ENCODE measurements at places on chromosomes 4 and X.
A peak's percentile ranks its signal among the peaks of the same experiment; 100 is the strongest.

GRCh38 chr4:36278789-36279188 is 2.6 kb upstream of the DTHD1 start:
- no peak for DNase-seq

DNA sequence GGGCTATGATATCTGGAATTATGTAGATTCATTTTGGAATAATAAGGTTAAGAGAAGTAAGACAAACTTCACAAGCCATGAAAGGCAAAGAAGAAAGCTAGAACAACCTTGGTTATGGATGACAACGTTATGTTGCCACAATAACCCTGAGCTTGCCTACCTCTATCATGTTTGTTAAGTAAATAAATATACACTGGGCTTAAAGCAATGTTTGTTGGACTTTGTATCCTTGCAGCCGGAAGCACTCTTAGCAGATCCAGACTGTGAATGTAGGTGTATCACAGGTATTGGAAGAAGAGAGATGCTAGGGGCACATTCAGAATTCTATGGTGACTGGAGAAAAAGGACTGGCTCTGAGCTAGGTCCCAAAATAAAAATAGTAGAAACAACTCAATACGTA is 214.4 kb downstream of the HS3ST1 start:
- DNase-seq: no peak

DNA sequence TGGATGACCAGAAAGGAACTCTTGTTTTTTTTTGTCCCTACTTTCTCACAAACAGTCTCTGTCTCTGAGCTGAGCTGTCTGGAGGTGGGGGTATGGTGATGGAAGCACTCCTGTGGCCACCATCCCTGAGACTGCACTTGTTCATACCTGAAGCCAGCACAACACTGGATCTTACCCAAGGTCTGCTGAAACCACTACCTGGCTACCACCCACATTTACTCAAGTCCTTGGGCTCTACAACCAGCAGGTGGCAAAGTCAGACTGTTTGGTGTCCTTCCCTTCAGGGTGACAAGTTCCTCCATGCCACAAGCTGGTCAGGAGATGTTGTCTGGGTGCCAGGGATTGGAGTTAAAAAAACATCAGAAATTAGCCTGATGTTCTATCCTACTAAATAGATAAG is 89.7 kb downstream of the NEXMIF start:
- DNase-seq: peak; percentile 51

DNA sequence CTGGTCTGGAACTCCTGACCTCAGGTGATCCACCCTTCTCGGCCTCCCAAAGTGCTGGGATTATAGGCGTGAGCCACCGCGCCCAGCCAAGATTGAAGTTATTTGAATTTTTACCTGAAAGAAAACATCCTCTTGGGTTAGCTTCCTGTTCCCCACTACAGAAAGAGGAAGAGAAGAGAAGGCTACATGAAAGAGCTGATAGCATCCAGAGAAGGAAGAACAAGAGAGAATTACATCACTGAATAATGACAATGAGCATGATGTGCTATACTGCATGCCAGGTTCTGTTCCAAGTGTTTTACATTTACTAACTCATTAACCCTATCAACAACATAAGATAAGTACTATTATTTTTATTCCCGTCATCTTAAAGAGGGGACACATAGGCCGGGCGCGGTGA is 11.5 kb upstream of the TBC1D1 start:
- DNase-seq: no peak

DNA sequence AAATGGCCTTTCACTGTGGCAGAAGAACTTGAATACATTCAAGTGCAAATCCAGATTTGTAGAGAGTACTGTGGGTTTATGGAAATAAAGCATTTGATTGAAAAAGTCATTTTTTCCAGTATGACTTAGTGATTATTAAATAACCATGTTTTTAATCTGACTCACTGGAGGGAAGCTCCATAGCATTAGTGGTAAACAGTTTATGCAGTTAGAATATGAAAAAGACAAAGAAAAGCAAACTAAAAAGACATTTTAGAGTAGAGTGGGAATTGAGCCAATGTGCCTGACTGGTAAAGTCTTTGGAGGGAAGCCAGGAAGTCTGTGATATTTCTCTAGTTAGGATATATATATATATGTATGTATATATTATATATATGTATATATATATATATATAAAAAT is 53.4 kb downstream of the FAT4 start:
- DNase-seq: no peak

DNA sequence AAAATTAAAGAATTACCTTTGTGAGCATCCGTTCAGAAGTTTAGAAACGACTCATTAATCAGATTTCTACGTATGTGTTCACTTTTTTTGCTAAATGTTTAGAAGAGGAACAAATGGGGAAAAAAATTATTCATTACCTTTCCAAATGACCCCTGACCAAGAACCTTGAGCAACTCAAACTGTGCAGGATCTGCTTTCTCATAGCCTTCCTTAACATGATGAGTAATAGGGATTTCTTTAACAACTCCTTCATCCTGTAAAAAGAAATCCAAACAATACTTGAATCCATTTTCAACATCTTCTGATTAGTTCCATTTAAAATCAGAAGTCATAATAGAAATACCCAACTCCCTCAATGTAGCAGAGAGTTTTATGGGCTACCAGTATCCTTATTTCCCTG is 32.1 kb downstream of the RPS6KA6 start:
- DNase-seq: no peak

DNA sequence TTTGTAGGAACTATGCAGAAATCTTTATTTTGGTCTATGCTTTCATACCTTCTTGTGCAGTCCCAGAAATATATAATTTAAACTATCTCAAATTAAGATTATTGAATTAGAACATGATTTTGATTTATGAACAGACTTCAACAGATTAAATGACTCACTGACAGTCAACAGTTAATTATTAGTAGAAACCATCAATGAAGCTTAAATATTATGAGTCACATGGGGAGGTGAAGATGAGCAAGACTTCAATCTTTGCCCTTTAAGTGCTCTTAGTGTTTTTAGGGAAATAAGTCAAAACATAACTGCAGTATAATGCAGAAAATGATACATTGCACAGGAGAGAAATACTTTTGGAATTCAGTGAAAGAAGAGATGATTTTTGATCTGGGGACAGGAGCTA is 81.5 kb upstream of the BMP3 start:
- DNase-seq: no peak

DNA sequence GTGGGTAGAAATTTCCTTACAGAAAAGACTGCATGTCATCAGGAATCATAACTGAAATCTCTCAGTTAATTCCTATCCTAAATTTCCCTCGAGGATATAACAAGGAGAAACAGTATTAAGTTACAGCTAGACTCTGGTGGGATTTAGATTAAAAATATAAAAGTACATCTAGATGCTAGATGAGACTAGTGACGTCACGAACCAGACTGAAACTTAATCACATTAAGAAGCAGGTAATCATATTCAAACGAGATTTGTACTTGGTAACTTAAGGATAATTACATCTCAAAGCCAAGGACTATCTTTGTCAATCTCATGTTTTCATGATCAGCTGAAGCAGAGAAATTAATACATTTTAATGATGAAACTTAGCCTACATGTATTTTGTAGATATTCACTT is 130.6 kb downstream of the MTNR1A start:
- no peak for DNase-seq

- no peak for DNase-seq
Measured at GRCh38 chr4:100041646-100042045, 91.6 kb upstream of the H2AZ1 start.

GRCh38 chr4:14528918-14529317 is 473.4 kb upstream of the CPEB2 start:
- no peak for DNase-seq

DNA sequence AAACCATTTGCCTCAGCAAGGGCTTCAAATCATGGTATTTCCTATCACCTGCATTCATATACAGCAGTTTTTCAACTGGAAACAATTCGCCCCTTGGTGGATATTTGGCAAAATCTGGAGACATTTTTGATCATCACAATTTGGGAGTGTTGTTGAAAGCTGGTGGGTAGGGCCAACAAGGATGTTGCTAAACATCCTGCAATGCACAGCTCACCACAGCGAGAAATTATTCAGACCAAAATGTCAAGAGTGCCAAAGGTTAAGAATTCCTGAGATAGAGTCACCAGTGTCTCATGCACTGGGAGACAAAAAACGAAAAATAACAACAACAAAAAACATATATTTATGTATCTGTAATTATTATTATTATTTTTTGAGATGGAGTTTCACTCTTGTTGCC is 435.2 kb upstream of the CTSO start:
- DNase-seq: no peak

- no peak for DNase-seq
Measured at GRCh38 chrX:138691186-138691585, 20.3 kb downstream of the FGF13 start.

- DNase-seq: no peak
Measured at GRCh38 chr4:169114341-169114974, 104.4 kb upstream of the CBR4 start.

- DNase-seq: no peak
Measured at GRCh38 chr4:16659694-16660093, 238.8 kb downstream of the LDB2 start.

- DNase-seq: no peak
Measured at GRCh38 chrX:134821901-134822300, 163.6 kb upstream of the PLAC1 start.

DNA sequence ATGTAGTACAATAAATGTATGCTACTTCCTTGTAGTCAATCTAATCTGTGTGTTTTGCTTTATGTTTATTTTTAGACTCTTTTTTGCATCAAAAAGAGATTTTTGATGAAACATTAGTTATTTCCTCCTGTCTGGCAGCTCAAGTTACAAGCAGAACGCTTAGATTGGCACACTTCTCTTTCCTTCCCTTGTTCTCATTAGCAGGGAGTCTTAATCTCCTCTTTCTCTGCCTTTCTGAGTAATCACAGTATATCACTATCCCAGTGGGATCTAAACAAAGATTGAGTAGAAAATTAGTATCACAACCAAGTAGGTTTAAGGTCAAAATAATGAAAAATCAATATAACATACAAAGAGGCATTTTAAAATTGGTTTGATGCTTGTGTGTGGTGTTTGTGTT is 1192.6 kb downstream of the C4orf33 start:
- DNase-seq: no peak

DNA sequence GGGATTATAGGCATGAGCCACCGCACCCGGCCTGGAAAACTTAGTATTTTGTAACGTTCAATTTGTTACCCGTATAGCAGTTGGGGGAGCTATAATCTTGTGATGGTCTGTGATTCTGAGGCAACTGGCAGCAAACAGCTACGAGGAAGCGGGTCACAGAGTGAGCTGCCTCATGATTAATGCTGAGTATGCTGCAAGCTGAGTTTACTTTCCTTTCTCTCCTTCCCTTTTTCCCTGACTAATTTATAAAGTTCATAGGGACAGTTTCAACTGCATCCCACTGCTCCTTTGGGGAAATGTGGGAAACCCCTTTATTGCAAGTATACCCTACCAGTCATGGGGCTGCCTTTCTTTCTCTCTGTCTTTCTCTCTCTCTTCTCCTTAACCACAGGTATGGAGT is 17.7 kb upstream of the ELOVL6 start:
- no peak for DNase-seq

- no peak for DNase-seq
Measured at GRCh38 chr4:165375465-165375864, 3.3 kb upstream of the CPE start.

- DNase-seq: no peak
Measured at GRCh38 chrX:19875050-19875431, 12.4 kb downstream of the SH3KBP1 start.

DNA sequence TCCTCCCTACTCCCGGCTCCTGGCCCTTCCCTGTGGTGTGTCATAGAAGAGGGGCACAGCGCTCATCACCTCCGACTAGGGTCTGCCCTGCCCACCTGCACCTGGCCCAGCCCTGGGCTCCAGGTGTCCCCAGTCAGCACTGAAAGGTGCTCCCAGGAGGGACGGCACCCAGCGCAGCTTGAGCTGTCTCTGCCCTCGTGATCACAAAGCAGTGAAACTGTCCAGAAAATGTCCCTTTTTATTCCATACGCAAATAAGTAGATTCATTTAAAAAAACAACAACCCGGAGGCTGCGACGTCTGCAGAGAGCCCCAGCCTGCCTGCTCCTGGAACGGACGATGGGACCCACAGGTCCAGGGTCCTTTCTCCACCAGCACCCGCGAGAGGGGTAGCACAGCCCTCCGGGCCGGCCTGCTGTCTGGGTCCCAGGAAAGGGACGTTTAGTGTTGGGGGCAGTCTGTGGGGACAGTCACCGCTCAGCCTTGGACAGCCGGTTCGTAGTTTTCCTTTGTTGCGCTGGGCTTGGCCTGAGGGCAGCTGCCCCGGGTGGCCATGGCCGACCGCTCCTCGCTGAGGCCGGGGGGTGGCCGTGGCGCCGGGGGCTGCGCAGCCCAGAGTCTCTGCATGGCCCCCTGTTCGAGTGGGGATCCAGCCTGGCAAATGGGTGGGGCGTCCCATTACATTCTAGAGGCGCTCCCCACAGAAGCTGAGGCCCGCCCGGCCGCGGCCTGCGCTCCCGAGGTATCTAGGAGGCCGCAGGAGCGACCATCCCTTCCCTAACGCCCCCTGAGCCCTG is 4.6 kb downstream of the HMX1 start:
- no peak for DNase-seq

DNA sequence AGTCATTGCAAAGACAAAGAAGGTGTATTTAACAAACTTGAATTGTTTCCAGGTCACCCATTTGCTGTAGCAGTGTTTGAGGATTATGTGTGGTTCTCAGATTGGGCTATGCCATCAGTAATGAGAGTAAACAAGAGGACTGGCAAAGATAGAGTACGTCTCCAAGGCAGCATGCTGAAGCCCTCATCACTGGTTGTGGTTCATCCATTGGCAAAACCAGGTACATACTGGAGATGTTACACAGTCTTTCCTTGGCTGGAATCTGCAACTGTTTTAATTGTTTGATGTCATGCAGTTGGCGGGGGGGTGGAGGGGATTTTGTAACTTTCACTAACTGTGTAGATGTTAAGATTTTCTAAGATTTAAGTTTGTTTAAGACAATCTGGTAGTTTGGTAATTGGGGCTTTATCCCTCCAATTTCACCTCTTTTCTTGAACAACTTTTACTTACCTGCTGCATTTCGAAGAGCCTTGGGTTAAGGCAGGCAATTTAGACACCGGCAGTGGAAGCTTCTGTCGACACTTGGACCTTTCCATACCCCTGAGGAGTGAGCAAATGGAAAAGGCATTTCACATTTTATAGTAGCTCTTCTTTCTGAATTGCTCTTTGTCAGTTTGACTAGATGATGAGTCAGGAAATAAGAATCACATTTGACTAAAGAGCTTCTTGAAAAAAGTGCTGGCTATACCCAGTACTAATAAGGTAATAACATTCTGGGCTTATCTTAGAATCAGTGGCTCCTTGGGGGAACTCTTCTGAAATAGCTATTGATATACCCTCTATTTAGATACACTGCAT is 67.4 kb downstream of the EGF start:
- DNase-seq: no peak

Data from mesenteric fat pad (tissue), 1 donor.